ENCODE measurements at places on chromosomes 11 and 22.
A peak's percentile ranks its signal among the peaks of the same experiment; 100 is the strongest.

DNA sequence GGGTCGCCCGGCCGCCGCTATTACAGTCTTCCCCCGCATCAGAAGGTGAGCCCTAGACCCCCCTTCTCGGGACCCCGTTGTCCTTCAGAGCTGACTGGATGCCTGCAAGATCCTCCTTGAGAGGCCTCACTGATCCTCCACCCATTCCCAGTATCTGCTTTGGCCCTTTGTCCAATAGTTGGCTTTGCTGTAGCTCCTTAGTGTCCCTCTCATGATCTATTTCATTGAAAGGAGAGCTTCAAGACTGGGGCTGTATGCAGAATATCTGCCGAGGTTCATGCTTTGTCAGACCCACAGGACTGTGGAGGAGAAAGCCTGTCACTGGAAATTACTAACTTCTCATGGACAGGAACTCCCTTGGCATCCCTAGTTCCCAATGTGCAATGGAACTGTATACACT lies 499 bp downstream of the DLAT start:
- no peak for DNase-seq

GRCh38 chr11:1888347-1888753 lies 3.3 kb downstream of the PRR33 start:
- DNase-seq = peak; percentile 47

DNA sequence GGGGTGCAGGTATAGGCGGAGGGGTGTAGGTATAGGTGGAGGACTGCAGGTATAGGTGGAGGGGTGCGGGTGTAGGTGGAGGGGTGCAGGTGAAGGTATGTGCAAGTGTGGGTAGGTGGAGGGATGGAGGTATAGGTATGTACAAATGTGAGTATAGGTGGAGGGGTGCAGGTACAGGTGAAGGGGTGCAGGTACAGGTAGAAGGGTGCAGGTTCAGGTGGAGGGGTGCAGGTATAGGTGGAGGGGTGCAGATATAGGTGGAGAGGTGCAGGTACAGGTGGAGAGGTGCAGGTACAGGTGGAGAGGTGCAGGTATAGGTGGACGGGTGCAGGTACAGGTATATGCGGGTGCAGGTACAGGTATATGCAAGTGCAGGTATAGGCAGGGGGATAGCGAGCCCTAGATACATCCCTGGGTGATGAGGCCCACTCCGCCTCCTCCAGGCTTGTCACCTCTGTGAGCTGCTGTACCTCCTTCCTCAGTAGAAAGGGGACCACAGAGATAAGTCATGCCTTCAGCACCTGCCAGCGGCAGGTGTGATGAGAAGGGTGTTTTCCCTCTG lies 17.2 kb downstream of the LINC01488 start:
- DNase-seq = peak; percentile 32

DNA sequence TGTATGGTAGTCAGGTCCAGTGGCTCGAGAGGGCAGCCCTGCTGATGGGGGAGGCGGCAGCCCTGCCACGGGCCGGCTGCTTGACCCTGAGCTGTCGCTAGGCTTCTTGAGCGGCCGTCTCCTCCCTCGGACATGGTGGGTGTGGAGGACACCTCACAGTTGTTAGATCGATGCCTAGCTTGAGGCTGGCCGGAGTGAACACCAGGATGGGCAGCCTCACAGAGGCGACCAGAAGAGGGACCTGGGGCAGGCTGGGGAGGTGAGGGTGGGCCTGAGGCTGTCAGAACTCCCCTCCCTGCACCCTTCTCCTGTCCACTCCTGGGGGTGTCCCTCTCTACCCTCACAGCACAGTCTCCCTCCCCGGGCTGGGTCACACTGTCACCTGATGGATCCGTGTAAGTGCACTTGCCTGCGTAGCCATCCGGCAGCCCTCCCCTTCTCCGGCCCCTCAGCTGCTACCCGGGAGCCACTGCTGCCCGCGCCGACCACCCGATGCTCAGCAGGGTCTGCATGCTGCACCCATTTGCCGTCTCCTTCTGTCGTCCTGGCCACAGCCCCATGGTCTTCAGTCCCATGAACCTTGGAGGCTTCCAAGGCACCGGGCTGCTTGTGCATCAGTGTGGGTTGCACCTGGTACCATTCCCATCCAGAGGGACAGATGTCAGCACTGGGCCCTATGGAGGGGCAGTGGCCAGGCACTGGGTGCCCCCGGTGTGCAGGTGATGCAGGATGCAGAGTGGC lies 394.1 kb downstream of the TBC1D22A start:
- DNase-seq = no peak

DNA sequence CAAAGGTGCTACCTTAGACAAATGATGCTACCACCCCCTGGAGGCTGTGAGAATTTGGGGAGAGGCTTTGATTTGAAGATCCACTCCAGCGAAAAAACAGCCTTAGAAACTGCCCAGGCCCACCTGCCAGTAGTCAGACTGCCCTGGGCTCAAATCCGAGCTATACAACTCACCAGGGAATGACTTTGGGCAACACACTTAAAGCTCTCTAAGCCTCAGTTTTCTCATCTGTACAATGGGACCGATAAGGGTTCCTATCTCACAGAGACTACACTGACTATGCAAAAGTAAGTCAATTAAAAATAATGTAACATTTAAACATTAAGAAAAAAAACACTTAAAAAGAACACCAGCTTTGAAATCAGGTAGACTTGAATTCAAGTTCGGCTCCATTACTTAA lies 19.9 kb downstream of the VWCE start:
- no peak for DNase-seq

Data from RWPE2 (cell line).